ENCODE measurements at places on chromosomes 12 and 14. TPM values are rescaled to one million over a fixed set of nuclear protein-coding genes. Genes with fewer than 3 reads are reported as not detected.

CCDC92 gene
- 48.5 TPM for total RNA-seq

DNA sequence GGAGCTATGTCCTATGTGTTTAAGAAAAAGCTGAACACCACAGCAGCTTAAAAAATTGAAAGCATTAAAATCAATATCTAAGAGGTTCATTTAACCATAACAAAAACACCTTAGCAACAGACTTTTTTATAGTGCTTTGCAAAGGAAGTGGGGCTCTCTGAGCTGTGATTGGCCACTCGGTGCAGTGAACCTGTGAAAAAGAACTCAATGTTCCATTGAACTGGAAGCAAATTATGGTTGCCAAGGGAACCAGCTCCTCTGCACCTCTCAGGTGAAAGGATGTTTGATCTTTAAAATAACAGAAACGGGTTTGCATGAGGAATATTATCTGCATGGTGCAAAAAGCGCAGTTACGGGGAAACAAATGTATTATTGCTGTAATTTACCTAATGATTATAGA is 149.4 kb downstream of the SNAPC1 start:
- no peak for DNase-seq
- no peaks in the 10 kb centered on the region for H3K36me3 ChIP-seq
- H3K27ac ChIP-seq = no peak overlapping the region
- H3K4me1 ChIP-seq = no peaks in the 10 kb centered on the region
- H3K4me3 ChIP-seq = no peak overlapping the region

DNA sequence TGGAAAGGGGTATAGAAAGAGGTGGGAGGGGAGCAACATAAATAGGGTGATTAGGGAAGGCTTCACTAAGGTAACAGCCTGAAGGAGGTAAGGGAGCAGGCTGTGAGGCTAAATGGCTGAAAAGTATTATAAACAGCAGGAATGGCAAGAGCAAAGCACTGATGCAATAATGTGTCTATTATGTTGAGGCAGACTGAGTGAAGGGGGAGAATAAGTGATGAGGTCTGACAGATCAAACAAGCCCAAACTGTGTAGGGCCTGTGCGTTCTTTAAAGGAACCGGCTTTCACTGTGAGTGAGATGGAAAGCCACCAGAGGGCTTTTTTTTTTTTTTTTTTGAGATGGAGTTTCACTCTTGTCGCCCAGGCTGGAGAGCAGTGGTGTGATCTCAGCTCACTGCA is 6.7 kb upstream of the VCPKMT start:
- no peak for DNase-seq
- no peaks in the 10 kb centered on the region for H3K4me1 ChIP-seq
- no peak overlapping the region for H3K4me3 ChIP-seq
- no peaks in the 10 kb centered on the region for H3K27me3 ChIP-seq
- peak overlapping the region; percentile 36 for H3K27ac ChIP-seq

- no peaks in the 10 kb centered on the region for H3K27me3 ChIP-seq
- no peak for DNase-seq
- no peak overlapping the region for H3K27ac ChIP-seq
- no peak overlapping the region for H3K4me3 ChIP-seq
Observed at GRCh38 chr12:116090516-116090915, 187.0 kb downstream of the MED13L start.

GRCh38 chr12:52877242-52877641 is 27.6 kb downstream of the KRT8 start:
- H3K4me3 ChIP-seq = no peak overlapping the region
- H3K27ac ChIP-seq = no peak overlapping the region
- H3K27me3 ChIP-seq = peaks cover 23% of the 10 kb centered on the region
- no peaks in the 10 kb centered on the region for H3K36me3 ChIP-seq

GRCh38 chr14:104682107-104682593 is 7.3 kb upstream of the INF2 start:
- H3K36me3 ChIP-seq = no peaks in the 10 kb centered on the region
- no peaks in the 10 kb centered on the region for H3K27me3 ChIP-seq
- H3K27ac ChIP-seq = peak overlapping the region; percentile 58
- peaks cover 20% of the 10 kb centered on the region for H3K4me1 ChIP-seq
- DNase-seq = peak; percentile 95
- H3K4me3 ChIP-seq = peak overlapping the region; percentile 71
